Large intestine (tissue), 12 donors: ENCODE measurements at places on chromosomes 2 and 18.

DNA sequence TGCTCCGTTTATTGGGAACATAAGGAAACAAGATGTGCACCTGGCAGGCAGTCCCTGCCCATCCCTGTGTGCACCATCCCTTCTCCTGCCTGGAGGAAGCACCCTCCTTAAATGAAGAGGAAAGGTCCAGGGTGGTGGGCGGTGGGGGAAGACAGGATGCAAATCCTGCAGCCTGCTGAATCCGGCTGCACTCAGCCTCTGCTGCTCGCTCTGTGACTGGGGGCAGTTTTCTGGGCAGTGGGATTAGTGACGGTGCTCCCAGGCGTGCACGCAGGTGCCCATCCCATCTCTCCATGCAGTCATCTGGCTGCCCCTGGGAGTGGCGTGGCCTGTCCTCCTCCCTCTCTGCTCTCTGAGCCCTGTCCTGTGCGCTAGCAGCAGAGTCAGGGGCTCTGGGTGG is 371.3 kb upstream of the MYT1L start:
- no peak for DNase-seq

DNA sequence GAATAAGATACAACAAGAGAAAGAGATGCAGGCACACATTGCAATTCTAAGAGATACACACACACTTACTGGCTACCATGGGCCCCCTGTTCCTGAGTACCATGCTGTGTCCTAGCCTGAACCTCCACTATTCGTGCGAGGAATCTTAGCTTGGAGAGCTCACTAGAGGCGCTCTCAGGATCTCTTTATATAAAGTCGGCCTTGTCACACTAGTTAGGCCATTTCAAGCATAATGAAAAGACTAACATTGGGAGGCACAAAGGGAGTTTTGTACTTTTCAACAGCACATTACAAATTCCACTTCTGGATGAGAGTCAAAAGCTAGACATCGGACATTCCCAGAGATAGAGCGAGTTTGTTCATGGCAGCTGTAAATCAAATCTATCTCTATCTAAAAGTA is 365.2 kb downstream of the DSEL start:
- no peak for DNase-seq

- DNase-seq: no peak
These were observed 70.6 kb downstream of the NRP2 start for GRCh38 chr2:205752924-205753323.

DNA sequence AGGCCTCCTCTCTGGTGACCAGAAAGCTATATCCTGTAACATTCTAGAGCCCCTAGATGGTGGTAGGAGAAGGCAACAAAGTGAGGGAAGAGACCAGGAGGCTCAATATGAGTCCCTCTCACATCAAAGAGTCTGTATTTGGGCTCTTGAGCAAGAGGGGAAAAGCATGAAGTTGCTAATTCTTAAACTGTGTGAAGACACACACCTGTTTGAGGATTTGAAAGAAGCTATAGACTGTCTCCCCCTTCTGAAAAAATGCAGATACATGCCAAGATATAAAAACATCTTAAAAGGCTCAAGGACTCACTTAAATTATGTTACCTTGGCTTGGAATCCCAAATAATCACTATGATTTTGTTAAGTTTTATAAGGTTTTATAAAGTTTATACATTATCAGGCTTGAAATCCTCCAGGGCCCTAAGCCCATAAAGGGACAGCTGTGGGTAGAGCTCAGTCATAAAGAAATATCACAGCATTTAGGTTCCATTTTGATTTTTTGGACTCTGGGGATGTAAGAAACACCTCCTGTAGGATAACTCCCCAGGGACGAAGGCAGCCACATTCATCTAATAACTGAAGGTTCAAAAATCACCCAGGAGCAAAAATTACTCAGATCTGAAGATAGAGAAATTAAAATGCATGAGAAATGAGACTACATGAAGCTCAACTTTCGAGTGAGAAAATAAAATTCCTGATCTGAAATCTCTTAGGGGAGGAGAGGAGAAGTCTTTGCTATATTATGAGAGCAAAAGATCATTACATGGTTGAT is 136.1 kb upstream of the LGALSL start:
- DNase-seq: no peak

- DNase-seq: no peak
These were observed 693 bp upstream of the PDK1 start for GRCh38 chr2:172555272-172555521.

GRCh38 chr2:190182071-190182524 is 119.6 kb upstream of the MSTN start:
- no peak for DNase-seq

- no peak for DNase-seq
These were observed 238.6 kb downstream of the C1D start for GRCh38 chr2:67824186-67824585.

DNA sequence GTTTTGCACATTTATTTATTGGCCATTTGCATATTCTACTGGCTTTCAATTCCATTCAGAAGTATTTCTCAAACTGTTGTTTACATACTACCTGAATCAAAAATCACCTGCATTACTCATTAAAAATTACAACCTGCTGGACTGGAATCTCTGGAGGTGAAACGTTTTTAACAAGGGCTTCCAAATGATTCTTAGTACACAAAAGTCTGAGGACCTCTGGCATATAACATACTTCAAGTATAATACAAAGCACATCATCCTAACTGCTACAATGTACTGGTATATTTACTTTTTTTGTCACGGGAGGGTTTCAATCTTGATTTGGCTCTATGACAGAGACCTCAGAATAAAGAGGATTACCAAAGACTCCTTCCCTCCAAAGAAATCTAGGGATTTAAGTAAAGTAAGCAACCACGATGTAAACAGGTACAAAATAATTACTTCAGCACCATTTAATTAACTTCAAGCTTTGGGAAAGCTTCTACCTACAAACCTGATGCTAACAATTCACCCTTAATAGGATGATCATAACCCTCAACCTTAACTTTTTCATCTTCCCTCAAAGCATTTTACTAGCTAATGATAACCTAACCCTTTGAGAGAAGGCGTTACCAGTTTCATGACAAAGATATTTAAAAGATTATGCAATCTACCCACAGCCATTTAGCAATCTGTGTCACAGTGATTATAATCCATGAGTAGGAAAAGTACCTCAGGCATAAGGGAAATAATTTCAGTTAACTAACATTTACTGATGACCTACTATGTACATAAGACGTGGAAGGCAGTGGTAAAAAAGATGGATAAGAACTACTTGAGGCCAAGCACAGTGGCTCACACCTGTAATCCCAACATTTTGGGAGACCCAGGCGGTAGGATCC is 24.7 kb downstream of the ATAD2B start:
- no peak for DNase-seq

DNA sequence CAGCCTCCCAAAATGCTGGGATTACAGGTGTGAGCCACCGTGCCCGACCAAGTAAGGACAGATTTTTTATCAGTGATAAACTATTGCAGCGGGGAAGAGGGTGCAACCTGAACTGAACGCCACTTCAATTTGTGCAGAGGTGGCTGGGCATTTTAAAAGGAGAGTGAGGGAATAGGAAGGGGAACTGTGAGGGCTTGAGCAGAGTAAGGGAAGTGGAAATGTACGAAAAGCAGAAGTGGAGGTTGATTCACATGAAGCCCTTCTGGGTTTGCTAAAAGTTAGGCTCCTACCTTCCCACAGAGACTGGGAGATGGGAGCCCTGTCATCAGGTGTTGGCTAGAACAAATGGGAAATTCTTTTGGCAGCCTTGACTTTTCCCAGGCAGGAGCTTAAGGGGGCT is 6.1 kb downstream of the STK11IP start:
- DNase-seq: no peak
